ENCODE measurements at places on chromosomes 2 and 18. TPM values are rescaled to one million over a fixed set of nuclear protein-coding genes. Genes with fewer than 3 reads are reported as not detected.

GRCh38 chr2:27932396-27932795, 41.9 kb downstream of the BABAM2 start:
- DNase-seq = no peak

- no peak for DNase-seq
Measured at GRCh38 chr18:74273394-74273793, 18.4 kb downstream of the CYB5A start.

DNA sequence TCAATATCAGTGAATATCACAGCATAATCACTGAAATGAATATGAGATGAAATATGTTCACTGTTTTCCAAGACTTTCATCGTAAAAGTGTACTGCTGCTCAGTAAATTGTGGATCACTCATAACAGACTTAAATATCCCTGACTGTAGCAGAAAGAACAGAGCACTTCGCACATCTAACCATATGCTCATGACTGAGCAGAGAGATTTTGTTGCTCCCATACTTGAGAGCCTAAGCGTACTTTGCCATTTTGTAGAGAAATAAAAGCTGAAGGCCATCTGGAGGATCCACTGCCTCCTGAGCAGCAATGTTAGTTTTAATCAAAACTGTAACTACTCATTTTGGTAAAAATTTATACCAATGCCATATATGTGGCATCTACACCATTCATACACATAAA, 243.5 kb downstream of the STK39 start:
- DNase-seq = no peak

GRCh38 chr18:48292229-48292628, 117.0 kb downstream of the ZBTB7C start:
- no peak for DNase-seq

- DNase-seq = no peak
Measured at GRCh38 chr2:148253685-148254084, 232.8 kb downstream of the MBD5 start.

DNA sequence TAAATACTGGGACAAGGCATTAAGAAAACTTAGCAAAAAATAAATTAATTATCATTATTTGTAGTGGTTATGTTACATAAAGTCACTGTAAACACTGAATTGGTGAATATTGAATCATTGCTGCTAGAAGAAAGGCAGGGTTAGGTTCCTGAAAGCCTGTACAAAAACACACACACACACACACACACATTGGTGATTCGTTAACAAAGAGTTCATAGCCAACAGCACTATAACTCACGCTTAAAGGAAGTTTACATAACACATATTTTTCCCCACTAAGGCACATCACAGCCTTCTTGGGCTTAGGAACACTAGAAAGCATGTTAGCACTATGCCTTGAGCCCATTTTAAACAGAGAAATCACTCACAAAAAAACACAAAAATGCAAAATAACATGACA, 690.0 kb upstream of the PIK3C3 start:
- DNase-seq = no peak

GRCh38 chr2:105102963-105103421, 65.1 kb downstream of the MRPS9 start:
- DNase-seq = no peak

GRCh38 chr2:11659115-11659475, 10.9 kb downstream of the NTSR2 start:
- no peak for DNase-seq

GRCh38 chr2:76413436-76413835, 702.7 kb upstream of the GCFC2 start:
- no peak for DNase-seq

GRCh38 chr18:79100944-79101343, 31.8 kb downstream of the ATP9B start:
- DNase-seq = no peak

GRCh38 chr2:234816491-234816890, 135.3 kb upstream of the SH3BP4 start:
- DNase-seq = no peak

DNA sequence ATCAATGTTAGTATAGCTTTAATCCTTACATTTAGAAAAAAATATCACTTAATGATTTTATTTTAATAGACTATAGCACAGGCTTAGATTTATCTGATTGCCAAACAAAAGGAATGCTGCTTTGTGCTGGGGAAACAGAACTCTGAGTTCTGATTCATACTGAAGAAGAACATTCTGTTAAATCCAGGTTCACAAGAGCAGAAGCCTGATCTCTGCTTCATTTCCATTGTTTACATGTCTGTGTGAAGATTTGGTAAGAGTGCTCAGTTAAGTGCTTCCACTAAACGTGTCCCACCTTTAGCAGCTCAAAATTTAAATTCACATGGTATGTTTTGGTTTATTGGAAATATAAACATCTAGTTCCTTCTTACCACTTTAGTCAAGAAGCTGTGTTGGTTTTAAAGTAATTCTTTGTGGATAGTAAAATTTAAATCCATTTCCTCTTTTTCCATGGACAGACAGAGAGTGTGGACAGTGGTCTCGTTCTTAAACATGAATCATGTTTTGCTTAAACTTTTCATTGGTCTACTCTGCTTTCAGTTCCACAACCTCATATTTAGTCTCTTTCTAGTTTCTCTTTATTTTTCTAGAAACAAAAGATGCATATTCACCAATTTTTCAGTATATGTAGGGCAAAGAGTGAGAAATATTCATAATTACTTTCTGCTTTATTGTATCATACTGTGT, 59.1 kb downstream of the NYAP2 start:
- no peak for DNase-seq

Gene HOXD13
- total RNA-seq = not detected

Gene CNGA3
- not detected for total RNA-seq

Gene GALNT5
- total RNA-seq = not detected
